ENCODE measurements at places on chromosomes 4 and X. TPM values are rescaled to one million over a fixed set of nuclear protein-coding genes. Genes with fewer than 3 reads are reported as not detected.

Gene PRR27
- not detected for total RNA-seq

Gene NAP1L2
- total RNA-seq = 0.22 TPM

Gene LONRF3
- 73.3 TPM for total RNA-seq

Gene HTRA3
- total RNA-seq = 19.4 TPM

Gene AFM
- total RNA-seq = 0.55 TPM

Gene SLC26A1
- 0.16 TPM for total RNA-seq

Gene PAGE2B
- not detected for total RNA-seq

Gene MCF2
- not detected for total RNA-seq

Gene ARMCX4
- 1.6 TPM for total RNA-seq

Gene GPR50
- not detected for total RNA-seq

Gene TMPRSS11E
- total RNA-seq = not detected

Gene CPLX1
- 0.91 TPM for total RNA-seq

Gene SERPINA7
- not detected for total RNA-seq

Gene BTC
- total RNA-seq = not detected

Gene LNX1
- total RNA-seq = 7.0 TPM

Gene HOPX
- total RNA-seq = 6.6 TPM

Gene CYBB
- 1.8 TPM for total RNA-seq

Gene TLR1
- total RNA-seq = 1.3 TPM

Gene GPAT3
- 183 TPM for total RNA-seq

Gene DMRTC1
- total RNA-seq = not detected

DNA sequence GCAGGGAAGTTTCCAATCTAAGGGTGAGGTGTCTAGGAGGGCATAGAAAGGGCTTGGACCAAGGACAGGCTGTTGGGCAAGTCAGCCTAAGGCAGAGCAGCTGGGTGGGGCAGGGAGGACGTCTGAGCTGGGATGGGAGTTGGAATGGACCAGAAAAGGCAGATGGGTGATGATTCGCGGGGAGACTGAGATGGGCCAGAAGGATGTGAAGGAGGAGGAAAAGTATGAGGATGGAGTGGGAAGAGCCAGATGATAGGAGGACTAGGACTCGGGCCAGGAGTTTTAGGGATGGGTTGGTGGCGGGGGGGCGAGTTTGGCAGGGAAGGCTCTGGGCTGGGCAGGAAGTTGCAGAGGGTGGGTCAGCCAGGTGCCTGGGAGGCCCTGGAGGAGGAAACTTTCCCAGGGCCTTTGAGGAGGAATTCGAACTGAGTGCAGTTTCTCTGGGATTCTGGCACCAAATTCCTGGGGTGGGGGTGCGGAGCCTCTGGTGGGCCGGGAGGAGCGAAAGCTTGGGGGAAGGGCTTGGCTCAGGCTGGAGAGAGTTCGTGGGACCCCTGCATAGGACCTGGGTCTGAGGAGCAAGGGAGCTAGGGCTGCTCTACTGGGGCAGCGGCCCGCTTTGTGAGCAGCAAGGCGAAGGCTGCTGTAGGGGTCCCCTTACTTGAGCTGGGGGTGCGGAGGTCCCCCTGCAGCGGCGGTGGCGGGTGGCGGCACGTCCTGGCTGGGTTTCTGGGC, 8.7 kb upstream of the TIMP1 start:
- no peak for DNase-seq

- no peak for DNase-seq
Measured at GRCh38 chr4:180610324-180610723, 1632.9 kb upstream of the TENM3 start.

- no peak for DNase-seq
Measured at GRCh38 chrX:155632431-155633100, 19.8 kb upstream of the TMLHE start.

- DNase-seq = no peak
Measured at GRCh38 chr4:184853436-184853835, 27.7 kb upstream of the ACSL1 start.

- DNase-seq = no peak
Measured at GRCh38 chrX:69968950-69969349, 80.8 kb downstream of the AWAT2 start.

- DNase-seq = no peak
Measured at GRCh38 chrX:112826023-112826422, 14.6 kb downstream of the AMOT start.

DNA sequence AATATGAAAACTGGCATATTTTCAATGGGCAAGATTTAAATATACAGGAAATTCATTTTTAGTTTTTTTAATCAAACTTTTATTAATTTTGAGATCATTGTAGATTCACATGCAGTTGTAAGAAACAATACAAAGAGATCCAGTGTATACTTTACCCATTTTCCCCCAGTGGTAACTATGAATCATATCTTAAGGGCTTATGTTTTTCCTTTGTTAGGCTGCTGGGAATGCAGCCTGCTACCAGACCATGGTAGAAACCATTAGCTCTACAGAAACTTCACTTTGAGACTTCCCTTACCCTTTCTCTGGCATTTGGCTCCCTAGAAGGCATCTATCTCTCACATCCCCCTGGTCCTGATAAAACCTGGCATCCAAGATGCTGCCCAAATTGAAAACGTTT, 147.6 kb upstream of the EOLA2 start:
- no peak for DNase-seq

DNA sequence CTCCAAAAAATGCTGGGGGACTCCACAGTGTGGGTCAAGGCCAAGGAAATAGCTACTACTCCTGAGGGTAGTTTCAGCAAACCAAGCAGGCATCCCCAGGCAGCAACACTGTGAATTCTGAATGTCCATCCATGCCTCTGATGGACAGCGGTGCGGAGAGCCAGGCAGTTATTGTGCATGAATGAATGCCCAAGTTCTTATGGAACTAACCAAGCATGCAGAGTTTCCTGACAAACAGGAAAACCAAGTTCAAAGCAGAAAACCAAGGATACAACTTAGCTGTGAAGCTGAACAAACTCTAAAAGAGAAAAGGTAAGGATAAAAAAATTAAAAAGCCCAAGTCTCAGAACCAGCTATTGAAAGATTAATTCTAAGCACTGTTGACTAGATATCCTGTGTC, 642.6 kb upstream of the HS3ST1 start:
- no peak for DNase-seq

- DNase-seq = no peak
Measured at GRCh38 chrX:72635930-72636329, 63.3 kb upstream of the HDAC8 start.

GRCh38 chr4:93029769-93030168, 726.0 kb downstream of the GRID2 start:
- DNase-seq = no peak

DNA sequence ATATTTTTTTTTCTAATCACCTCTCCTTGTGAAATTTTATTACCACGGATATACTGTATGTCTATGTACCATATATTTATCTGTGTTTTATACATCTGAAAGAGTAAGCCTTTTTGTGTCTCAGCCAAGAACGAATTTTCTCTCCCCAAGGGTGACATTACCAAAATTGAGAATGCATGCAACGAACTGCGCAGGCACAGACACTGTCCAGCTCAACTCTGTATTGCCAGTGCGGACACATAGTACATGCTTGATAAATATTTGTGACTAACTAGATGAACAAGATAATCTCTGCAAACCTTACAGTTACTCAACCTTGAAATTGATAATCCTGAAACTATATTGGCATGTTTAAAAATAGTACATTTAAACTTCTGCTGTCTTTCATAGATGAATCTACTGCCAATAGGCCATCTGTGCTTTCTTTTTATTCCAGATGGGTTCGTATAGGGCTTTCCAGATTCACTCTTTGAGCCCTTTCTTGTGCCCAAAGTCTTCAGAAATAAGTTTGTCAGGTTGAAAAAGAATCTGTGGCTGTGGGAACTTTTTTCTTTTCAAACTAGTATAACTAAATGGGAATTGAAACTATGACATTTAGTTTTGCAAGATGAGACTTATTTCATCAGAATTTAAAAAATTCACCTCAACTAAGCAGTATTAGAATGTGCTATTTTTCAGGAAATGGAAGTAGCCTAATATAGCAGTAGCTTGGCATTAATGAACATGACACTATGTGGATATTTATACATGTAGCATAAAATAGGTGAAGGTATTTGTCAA, 38.9 kb downstream of the DTHD1 start:
- no peak for DNase-seq

GRCh38 chr4:68904786-68905185, 46.8 kb downstream of the UGT2A3 start:
- DNase-seq = no peak

DNA sequence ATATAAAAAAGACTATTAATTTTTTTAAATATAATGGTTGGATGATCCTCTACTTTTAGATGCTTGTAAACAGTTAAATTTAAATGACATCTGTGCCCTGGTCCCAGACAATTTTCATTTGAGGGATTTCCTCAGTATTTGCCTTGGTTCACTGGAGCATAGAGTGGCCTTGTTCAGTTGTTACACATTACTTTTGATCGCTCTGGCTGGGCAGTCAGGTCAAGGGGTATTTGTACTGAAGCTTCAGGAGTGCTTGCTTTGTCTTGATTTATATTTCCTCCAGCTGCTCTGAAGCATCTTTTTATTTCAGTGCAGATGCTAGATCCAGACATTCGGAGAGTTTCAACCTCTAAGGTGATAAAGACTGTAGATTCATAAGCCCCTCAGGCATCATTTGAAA, 50.0 kb downstream of the COMMD8 start:
- DNase-seq = no peak

- DNase-seq = no peak
Measured at GRCh38 chr4:148062301-148062950, 330.5 kb downstream of the ARHGAP10 start.

GRCh38 chr4:101037938-101038413, 309.4 kb downstream of the PPP3CA start:
- DNase-seq = no peak

DNA sequence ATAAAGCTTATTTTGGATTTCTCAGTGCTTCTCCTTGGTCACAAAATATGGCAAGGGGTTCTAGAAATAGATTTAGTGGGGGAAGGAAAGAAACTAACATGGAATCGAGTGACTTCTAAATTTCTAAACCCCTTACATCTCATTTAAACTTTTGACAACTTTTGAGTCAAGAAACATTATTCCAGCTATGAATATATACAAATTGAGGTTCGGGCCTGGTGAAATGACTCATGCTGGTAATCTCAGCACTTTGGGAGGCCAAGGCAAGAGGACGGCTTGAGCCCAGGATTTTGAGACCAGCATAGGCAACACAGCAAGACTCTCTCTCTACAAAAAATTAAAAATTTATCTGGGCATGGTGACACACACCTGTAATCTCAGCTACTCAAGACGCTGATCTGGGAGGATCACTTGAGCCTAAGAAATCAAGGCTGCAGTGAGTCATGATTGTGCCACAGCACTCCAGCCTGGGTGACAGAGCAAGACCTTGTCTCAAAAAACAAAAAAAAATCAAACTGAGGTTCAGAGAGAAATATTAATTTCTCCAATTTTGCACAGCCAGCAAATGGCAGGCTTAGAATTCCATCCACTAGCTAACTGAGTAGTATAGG, 99.8 kb downstream of the ANXA3 start:
- DNase-seq = no peak

GRCh38 chr4:185322803-185323202, 72.9 kb downstream of the LRP2BP start:
- DNase-seq = no peak

- no peak for DNase-seq
Measured at GRCh38 chr4:97720869-97721432, 422.3 kb downstream of the STPG2 start.

Data from gastrocnemius medialis (tissue), 4 donors.